ENCODE measurements at places on chromosomes 16 and 17.

GRCh38 chr17:27408891-27409290 lies 47.4 kb upstream of the KSR1 start:
- DNase-seq = no peak

- no peak for DNase-seq
Measured at GRCh38 chr17:67601897-67602296, 115.8 kb upstream of the NOL11 start.

- no peak for DNase-seq
Measured at GRCh38 chr17:56624309-56624708, 30.8 kb downstream of the NOG start.

DNA sequence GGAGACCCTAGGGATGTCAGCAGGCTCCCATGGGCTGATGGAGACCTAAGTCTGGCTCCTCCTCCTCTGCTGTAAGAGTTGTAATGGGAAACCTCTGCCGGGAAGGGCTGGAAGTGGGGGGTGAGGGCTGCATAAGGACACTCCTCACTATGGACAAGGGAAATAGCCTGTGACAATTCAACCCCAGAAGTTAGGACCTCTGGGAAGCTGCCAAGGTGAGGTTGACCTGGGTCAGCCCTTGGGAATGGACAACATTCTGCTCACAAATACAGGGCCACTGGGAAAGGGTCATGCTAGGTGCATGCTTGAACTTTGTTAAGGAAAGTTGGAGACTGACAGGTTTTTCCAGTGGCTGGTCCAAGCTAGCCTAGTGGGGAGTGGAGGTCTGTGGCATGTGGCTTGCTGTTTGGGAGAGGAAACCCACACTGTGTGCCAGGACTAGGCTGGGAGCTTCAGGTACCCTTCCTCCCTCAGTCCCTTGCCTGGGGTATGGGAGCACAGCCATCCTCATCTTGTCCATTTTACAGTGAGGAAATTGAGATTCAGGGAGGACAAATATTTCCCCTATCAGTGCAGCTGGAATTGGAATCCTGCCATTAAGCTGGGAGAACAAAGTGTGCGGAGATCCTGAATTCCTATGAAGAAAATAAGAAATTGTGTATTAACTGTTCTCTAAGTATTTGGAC lies 190.4 kb downstream of the SALL1 start:
- DNase-seq = no peak
